Peyer's patch (tissue), 4 donors: ENCODE measurements at places on chromosomes 5 and 9. TPM values are rescaled to one million over a fixed set of nuclear protein-coding genes. Genes with fewer than 3 reads are reported as not detected.

- no peaks in the 10 kb centered on the region for H3K4me1 ChIP-seq
- no peaks in the 10 kb centered on the region for H3K27me3 ChIP-seq
- no peak overlapping the region for H3K4me3 ChIP-seq
These were observed 161.3 kb upstream of the OTULINL start for GRCh38 chr5:14420101-14420811.

GRCh38 chr9:75855509-75855908 is 35.0 kb upstream of the PCSK5 start:
- no peak overlapping the region for H3K4me3 ChIP-seq
- no peak overlapping the region for H3K27ac ChIP-seq
- H3K36me3 ChIP-seq: no peaks in the 10 kb centered on the region
- H3K4me1 ChIP-seq: no peaks in the 10 kb centered on the region

The PRDM9 gene
- not detected for total RNA-seq

- H3K4me3 ChIP-seq: no peak overlapping the region
- no peak overlapping the region for H3K27ac ChIP-seq
- no peak for DNase-seq
- no peaks in the 10 kb centered on the region for H3K4me1 ChIP-seq
These were observed 388.5 kb downstream of the PSAT1 start for GRCh38 chr9:78685471-78685870.

GRCh38 chr9:14317667-14318320 is 3.9 kb upstream of the NFIB start:
- no peaks in the 10 kb centered on the region for H3K36me3 ChIP-seq
- H3K4me1 ChIP-seq: peaks cover 6% of the 10 kb centered on the region
- no peak for DNase-seq

The F12 gene
- 6.0 TPM for total RNA-seq

- no peaks in the 10 kb centered on the region for H3K27me3 ChIP-seq
- H3K4me3 ChIP-seq: no peak overlapping the region
These were observed 10.2 kb downstream of the NIPSNAP3B start for GRCh38 chr9:104774132-104774531.

- H3K27me3 ChIP-seq: no peaks in the 10 kb centered on the region
- DNase-seq: no peak
- no peak overlapping the region for H3K27ac ChIP-seq
- H3K4me1 ChIP-seq: no peaks in the 10 kb centered on the region
- no peaks in the 10 kb centered on the region for H3K36me3 ChIP-seq
These were observed 261.9 kb downstream of the PBX3 start for GRCh38 chr9:126009047-126009446.

The FIBCD1 gene
- not detected for total RNA-seq

DNA sequence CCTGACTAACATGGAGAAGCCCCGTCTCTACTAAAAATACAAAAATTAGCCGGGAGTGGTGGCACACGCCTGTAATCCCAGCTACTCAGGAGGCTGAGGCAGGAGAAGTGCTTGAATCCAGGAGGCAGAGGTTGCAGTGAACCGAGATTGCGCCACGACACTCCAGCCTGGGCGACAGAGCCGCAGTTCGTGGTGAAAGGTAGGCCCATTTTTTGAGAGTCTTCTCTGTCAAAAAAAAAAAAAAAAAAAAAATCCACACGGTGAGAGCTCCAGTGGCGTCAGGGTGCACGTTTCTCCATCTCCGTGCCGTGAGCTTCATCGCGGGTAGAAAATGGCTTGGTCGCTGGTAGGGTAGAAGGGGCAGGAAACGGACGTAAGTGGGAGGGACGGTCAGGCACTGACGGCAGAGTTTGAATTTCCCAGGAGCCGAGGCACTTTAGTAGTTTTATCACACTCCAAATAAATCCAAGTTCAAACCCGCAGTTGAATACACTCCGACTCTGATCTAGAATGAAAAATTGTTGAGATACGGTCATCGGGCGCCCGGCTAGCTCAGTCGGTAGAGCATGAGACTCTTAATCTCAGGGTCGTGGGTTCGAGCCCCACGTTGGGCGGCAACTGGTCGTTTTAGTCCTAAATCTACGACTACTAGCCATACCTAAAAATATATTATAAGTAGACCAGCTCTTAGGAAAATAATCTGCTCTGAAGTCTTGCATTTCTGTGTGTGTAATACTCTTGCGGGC is 2.4 kb upstream of the TRIM7 start:
- peak; percentile 88 for DNase-seq
- H3K27ac ChIP-seq: peak overlapping the region; percentile 53
- peaks cover 3% of the 10 kb centered on the region for H3K4me1 ChIP-seq
- H3K27me3 ChIP-seq: no peaks in the 10 kb centered on the region
- H3K4me3 ChIP-seq: peak overlapping the region; percentile 44
